ENCODE measurements at places on chromosomes 11 and 22.

DNA sequence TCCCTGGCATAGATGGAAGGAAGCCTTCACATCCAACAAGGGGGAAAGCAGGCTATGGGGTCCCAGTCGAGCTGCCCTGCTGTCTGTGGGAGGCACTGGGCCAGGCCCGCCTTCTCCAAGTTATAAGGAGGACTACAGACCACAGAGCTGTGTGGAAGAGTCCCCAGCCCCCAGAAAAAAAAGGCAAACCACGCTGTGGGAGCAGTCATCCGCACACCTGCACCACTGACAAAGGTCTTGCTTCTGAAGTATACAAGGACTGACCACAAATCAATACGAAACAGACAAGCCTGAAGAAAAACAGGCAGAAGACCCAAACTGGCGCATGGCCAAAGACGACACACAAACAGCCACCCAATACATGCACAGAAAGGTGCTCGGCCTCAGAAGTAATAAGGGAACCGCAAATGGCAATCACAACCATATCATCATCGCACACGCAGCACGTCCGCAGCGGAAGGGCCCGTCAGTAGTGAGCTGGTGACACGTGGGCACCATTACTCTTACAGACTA lies 384.1 kb downstream of the CTTN start:
- DNase-seq, result no peak

- no peak for DNase-seq
Measured at GRCh38 chr11:128927683-128928336, 14.9 kb downstream of the TP53AIP1 start.

DNA sequence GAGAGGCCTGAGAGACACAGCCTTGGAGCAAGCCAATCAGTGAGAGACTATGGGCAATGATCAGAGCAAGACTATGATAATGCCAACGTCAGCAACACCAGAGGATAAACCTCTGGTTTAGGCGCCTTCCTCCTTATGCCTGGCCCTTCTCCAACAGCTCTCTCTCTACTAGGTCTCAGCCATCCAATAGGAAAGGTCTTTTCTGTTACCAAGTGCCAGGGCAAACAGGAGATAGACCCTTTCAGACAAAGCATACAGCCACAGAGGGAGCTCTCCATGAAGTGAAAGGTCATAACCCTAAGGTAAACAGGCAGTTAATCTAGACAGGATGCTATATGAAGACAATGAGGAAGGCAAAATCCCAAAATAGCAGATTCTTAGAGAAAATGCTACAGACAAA lies 9.5 kb downstream of the STK33 start:
- DNase-seq, result no peak

GRCh38 chr11:13114566-13115379 lies 105.7 kb downstream of the RASSF10 start:
- peak; percentile 14 for DNase-seq

GRCh38 chr11:2891326-2892214 lies 6.0 kb upstream of the CDKN1C start:
- no peak for DNase-seq

GRCh38 chr11:78940500-78941225 lies 366.0 kb upstream of the NARS2 start:
- DNase-seq, result no peak

DNA sequence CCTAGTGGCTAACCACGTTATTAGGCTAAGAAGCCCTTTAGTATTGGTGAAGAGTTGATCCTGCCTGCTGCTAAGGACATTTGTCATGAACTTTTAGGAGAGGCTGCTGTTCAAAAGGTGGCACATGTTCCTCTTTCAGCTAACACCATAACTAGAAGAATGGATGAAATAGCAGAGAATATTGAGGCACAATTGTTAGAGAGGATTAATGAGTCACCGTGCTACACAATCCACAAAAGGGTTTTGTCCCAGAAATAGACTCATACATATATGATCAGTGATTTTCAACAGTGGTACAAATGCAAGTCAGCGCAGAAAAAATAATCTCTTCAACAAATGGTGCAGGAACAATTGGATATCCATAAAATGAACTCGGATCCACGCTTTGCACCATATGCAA lies 7.0 kb upstream of the MSANTD2 start:
- DNase-seq, result no peak

DNA sequence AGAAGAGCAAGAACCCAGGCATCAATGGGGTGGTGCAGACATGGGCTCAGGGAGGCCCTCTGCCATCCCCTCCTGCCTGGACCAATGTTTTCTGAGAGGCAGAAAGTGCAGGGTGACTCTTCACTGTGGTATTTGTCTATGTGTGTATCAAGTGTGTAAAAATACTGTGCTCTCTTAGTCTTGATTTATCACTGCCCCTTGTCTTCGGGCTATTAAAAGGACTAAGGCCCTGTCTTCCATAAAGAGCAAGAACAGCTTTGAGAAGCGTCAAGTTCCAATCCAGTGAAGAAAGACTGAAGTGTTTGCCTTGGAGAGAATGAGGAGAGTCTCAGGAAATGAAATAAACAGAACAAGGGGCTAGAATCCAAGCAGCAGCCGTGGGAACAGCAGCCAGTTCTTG lies 14.4 kb downstream of the PRSS23 start:
- DNase-seq, result no peak

- no peak for DNase-seq
Measured at GRCh38 chr22:17890245-17890671, 116.0 kb upstream of the BID start.

- DNase-seq, result no peak
Measured at GRCh38 chr11:115207166-115207591, 297.0 kb downstream of the CADM1 start.

- peak; percentile 89 for DNase-seq
Measured at GRCh38 chr11:64246871-64247728, at the start of gene PPP1R14B. Gene PPP1R14B, minus strand, starts transcription at chr11:64246943. Its CDS starts 270 bp downstream, at chr11:64246673.

GRCh38 chr11:81573367-81573766 lies 1160.3 kb downstream of the FAM181B start:
- no peak for DNase-seq

GRCh38 chr11:28616160-28616965 lies 508.2 kb downstream of the METTL15 start:
- no peak for DNase-seq

DNA sequence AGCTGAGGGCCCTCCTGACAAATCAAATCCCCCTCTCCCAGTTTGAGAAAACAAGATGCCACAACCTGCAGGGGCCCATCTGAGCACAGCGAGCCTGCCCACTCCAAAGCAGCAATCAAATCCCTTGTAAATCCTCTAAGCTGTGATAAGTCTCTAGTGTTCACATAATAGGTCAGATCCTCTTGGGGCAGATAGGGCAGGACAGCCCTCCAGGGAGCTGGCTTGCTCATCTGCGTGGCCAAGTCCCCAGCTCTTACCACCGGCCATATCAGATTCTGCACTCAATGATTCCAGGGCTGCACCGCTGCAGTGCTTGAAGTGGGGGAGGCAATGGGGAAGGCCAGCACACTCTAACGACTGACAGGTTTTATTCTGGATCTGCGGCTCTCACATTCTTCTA lies 29.6 kb upstream of the FLI1 start:
- DNase-seq, result no peak

GRCh38 chr11:78801161-78801884 lies 226.7 kb upstream of the NARS2 start:
- DNase-seq, result no peak

DNA sequence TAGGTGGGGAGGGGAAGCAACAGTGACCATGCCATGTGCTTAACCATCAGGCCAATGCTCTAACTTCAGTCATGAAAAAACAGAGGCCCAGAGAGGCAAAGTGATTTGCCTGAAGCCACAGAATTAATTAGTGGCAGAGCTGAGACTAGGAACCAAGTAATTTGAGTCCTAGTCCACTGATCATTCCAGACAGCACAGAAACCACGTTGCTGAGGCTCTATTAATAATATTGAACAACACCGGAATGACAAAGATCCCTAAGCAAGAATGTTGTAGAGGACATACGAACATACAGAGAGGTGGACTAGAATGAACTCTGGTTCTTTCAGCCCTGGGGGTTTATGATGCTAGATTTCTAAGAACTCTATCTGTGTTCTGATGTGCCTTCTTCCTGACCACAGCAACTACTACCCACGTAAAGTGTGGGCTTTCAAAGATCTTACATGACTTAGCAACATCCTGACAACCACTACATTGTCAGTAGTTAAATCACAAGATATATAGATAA lies 92.3 kb downstream of the GAB2 start:
- DNase-seq, result no peak

- no peak for DNase-seq
Measured at GRCh38 chr11:41053894-41054293, 405.6 kb downstream of the LRRC4C start.

GRCh38 chr22:40855071-40855978 lies 1.1 kb downstream of the ST13 start:
- peak; percentile 30 for DNase-seq

DNA sequence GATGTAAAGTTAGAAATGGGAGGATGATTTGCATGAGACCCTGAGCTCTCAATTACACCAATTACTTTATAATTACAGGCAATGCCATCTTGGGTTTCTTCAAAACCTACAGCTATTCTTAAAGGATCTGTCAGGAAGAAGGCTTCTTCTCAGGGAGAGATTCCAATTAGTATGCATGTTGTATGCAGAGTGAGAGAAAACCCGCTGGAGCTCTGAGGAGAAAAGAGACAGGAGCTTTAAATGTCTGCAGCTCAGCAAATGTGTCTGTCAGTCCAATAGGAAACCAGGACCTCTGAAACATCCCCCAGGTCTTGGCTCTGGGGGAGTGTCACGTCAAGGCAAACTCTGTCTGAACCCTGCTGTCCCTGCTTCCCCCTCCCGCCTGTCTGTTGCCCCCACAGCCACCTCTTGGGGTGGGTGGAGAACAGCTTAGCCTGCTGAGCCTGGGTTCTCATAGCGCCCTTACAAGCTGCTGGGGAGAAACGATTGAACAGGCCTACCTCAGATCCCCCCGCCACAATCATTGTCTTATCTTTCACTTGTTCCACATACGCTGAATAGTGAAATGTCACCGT lies 140.2 kb downstream of the SPATA19 start:
- no peak for DNase-seq

DNA sequence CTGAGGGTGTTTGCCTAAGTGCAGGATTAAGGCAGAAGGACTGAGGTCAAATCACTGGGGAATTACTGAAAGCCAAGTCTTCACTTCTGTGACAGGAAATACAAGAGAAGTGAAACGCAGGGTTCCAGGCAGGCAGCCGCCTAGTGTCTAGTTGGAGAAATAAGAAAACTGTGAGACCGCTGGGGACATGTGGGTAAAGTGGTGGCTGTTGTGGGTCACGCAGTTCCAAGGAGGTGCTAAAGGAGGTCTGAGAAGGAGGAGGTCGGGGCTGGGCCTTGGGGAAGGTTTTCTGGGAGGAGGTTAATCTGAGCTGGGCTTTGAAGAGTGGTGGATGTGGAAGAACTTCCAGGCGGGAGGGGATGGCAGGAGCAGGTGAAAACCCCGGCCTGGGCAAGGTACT lies 11.2 kb downstream of the MCM5 start:
- no peak for DNase-seq

- DNase-seq, result no peak
Measured at GRCh38 chr11:1568441-1568911, 3.6 kb downstream of the DUSP8 start.

GRCh38 chr22:27399161-27399560 lies 402.4 kb downstream of the MN1 start:
- DNase-seq, result no peak

DNA sequence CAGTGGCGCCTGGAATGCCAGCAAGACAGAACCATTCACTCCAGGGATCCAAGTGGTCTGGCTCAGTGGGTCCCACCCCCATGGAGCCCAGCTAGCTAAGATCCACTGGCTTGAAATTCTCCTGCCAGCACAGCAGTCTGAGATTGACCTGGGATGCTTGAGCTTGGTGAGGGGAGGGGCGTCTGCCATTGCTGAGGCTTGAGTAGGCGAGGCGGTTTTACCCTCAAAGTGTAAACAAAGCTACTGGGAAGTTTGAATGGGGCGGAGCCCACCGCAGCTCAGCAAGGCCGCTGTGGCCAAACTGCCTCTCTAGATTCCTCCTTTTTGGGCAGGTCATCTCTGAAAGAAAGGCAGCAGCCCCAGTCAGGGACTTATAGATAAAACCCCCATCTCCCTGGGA lies 125.7 kb upstream of the DDI1 start:
- DNase-seq, result no peak

- DNase-seq, result no peak
Measured at GRCh38 chr11:12343526-12343925, 33.8 kb upstream of the PARVA start.

- no peak for DNase-seq
Measured at GRCh38 chr11:76131671-76132631, 74.4 kb downstream of the WNT11 start.

DNA sequence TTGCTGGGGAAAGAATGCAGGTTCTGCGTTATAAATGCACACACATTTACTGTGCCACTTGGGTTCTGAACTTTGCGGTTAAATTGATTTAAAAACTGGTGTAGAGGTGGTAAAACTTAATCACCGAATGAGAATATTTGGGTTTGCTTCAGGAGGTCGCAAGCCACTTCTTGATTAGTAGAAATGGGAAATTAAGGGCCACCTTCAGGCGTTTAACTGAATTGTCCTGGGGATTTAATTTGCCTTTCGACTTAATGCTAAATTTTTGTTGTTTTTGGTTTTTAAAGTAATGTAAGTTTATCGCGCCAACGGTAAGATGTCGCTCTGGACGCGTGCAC lies 459 bp upstream of the NCR3LG1 start:
- peak; percentile 14 for DNase-seq

GRCh38 chr11:125743681-125744080 lies 2.4 kb upstream of the PATE1 start:
- DNase-seq, result no peak

GRCh38 chr22:37254867-37255233 lies 10.8 kb upstream of the RAC2 start:
- no peak for DNase-seq

DNA sequence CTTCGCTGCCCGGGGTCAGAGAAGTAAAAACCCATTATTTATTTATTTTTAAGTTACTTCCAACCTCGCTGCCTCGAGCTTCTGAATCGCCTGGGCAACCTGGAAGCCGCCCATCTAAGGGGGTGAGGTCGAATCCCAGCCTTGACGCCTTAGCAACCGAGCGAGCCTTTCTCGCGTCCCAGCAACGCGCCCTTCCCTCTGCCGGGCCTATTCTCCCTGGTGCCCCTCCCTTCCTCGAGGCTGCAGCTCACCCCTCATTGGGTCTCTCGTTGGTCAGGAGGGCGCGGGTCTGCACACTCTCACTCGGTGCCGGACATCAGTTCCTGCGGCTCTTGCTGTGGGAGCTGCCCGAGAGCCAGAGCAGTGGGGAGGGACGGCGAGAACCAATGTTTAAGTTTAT lies at the start of gene CCDC81:
Gene CCDC81 (plus strand): TSS at position 302 of the 400 bp plus-strand sequence. CDS start 277 bp downstream, outside the sequence.
- DNase-seq, result no peak

DNA sequence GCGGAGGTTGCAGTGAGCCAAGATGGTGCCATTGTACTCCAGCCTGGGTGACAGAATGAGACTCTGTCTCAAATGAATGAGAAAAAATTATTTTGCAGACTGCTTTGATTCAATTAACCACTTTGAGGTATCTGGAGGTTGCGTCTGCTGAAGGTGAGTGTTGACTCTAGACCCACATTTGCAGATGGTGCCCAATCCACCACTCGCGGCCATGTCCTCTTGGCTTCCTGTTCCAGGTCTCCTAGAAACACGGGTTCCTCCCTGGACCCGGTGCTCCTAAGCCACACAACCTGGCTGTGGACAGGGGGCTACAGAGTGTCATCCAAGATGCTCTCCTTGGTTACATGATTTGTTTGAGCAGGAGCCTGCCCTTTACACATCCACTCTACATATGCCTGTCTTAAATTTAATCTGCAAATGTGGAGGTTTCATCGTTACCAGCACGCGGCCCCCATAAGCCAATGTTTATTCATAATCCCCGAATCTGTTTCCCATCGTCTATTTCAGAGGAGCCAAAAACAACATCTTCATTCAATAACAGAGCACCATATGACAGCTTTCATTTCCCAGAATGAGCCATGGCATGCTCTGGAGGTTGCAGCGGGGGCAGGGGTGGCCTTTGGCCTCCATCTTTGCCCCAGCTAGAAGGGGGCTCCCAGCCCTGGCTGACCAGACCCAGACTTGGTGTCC lies 377.2 kb downstream of the CTTN start:
- DNase-seq, result no peak
